ENCODE measurements at places on chromosomes 13 and 19.
A peak's percentile ranks its signal among the peaks of the same experiment; 100 is the strongest.

GRCh38 chr13:107835339-107836018 lies 379.9 kb downstream of the LIG4 start:
- no peak for DNase-seq

DNA sequence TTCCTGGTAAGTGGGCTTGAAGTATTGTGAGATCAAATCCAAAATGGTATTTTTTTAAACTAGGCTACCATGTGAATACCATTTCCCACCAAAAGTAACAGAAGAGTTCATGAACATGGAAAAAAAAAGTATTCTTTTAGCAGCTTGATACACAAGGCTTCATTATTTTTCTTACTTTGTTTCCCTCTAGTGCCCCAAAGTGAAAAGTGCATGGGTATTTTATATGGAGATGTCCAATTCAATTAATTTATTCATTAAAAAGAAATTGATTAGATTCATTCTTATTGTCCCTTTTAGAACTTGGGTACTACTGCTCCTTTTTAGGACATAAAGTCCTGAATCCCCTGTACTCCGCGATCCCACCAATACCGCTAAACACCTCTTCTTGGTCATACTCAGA lies 28.6 kb upstream of the SCEL start:
- no peak for DNase-seq

DNA sequence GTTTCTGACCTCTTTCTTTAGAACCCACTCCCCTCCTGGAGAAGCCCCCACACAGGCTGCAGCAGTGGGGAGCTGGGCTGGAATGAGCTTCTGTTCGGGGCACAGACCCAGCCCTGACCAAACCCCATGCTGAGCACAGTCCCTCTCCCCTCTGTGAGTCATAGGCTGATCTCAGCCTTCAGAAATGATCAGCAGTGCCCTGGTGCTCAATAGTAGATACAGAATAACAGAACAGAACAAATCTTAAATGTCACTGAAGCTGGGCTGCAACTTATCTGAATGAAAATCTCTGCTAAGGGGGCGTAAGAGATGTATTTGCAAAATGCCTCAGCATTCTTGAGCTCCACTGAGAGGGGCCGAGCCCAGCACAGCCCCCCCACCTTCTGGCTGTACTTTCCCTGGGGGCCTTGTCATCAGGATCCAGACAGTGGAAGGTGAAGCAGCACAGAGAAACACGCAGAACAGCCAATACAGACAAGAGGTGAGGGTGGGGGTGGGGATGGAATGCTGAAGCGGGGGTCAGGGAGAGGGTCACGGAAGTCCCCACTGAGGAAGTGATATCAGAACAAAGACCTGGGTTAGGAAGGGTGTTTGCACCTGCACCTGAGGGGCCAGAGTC lies 9.9 kb downstream of the ZNF665 start:
- DNase-seq = no peak

- DNase-seq = no peak
These were observed 10.4 kb upstream of the SLC25A41 start for GRCh38 chr19:6443986-6444385.

GRCh38 chr13:23629566-23630272 lies 59.5 kb downstream of the TNFRSF19 start:
- no peak for DNase-seq

- no peak for DNase-seq
These were observed 16.0 kb downstream of the POU4F1 start for GRCh38 chr13:78587395-78587794.

DNA sequence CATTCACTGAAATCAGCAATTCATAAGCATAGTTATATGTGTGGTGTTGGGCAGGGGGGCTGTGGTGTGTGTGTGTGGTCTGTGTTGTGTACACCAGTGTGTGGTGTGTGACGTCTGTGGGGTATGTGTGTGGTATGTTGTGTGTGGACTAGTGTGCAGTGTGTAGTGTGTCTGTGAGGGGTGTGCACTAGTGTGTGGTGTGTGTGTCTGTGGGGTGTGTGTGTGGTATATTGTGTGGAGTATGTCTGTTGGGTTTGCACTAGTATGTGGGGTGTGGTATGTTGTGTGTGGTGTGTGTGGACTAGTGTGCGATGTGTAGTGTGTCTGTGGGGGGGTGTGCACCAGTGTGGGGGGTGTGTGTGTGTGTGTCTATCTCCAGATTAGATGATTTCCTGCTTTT lies 7.2 kb upstream of the CDC16 start:
- no peak for DNase-seq

- no peak for DNase-seq
These were observed 4.8 kb downstream of the RPS16 start for GRCh38 chr19:39430675-39431593.

GRCh38 chr19:30932854-30933253 lies 416.4 kb downstream of the TSHZ3 start:
- DNase-seq = no peak

DNA sequence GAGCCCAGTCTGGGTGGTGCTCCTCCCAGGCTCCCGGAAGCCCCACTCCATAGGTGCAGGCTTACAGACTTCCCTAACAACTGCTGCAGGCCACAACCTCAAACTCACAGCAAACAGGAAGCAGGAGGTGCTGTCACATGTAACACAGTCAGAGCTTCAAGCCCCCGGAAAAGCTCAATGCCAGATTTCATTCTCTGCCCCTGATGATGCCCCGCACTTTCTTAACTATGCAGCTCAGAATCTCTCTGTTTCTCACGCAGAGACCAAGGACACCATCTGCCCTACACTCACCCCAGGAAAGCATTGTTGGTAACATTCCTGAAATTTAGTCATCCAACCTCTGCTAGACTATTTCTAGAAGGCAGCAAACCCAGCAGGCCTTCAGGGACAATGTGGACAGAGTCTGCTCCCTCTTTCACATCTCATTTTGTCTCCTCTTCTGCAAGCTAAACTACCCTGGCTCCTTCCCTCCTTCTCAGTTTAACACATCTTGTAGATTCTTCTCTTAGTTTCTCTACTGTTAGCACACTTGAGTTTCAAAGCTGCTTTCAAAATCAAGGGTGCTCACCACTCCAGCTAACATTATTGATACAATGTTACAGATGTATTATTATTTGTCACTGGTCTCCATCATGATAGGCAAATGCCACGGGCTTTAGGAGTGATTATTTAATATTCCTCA lies 162.5 kb downstream of the KCTD12 start:
- peak; percentile 51 for DNase-seq

- DNase-seq = no peak
These were observed 79.4 kb upstream of the MCF2L start for GRCh38 chr13:112889351-112890290.

DNA sequence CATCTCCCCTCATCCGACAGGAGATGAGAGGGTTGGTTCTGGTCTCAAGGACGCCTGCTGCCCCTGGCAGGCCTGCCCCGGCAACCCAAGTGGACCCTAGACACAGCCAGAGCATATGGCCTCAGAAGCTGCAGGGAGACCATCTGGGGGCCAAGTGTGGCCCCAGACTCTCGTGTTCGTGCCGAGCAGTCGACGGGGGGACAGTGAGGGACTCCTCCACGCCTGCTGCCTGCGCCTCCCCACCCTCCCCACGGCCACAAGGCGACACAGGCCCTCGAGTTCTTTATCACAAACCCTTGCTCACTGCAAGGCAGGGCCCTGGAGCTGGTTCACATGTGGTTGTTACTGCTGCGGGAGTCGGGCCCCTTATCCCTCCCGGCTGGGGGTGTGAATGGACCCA lies 9.3 kb downstream of the CAPS start:
- DNase-seq = no peak

DNA sequence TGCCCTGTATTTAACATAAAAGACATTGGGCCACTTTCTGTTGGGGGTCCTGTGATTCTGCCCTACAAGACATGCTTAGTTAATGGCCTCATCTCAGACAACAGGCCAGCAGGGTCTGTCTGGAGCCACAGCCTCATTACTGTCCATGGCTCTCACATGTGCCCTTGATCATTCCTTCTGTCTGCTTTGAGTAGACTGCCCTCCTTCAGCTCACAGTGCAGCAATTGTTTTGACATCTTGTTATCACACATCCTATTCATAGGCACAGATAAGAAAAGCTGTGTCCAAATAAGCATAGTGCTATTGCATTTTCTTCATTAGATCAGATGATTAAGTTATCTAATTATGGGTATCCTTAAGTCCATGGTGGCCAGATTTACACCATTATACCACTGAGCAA lies 127.9 kb downstream of the KCTD12 start:
- DNase-seq = no peak

DNA sequence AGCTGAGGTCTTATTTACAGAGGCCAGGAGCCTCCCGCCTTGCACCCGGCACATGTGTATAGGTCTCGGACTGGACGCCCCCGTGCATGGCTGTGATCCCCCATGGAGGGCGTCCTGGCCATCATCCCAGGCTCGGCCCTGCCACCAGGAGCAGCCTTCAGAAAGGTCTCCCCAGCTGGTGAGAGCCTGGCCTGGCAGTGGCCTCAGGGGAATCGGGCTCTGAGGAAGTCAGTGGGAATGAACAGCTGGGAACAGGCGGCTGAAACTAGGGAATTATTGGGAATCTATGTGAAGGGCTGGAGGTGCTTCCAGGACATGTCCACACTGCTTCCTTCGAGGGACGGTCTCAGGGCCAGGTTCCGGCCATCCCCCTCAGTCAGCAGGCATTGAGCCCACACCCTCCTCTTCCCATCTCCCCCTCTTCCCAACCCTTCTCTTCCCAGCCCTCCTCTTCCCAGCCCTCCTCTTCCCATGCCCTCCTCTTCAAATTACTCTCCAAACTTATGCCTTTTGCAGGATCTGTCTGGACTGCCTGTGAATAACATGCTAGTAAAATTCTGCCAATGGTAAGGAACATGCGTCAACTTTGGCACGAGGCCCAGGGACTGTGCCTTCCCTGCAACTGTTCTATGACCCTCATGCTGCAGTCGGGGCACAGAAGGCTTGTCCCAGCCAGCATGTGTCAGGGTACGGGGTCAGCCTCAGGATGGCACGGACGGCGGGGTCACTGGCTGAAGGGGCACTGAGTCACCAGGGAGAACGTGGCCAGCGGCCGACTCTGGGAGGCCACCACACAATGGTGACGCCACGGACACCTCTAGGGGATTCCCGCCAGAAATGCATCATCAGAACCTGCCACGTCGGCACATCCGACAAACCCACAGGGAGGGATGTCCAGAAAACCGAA lies 24.2 kb upstream of the C13orf46 start:
- no peak for DNase-seq

Data from AG04449 (cell line).